MCF 10A (cell line): ENCODE measurements at places on chromosomes 12 and 14. TPM values are rescaled to one million over a fixed set of nuclear protein-coding genes. Genes with fewer than 3 reads are reported as not detected.

Gene TRPV4
- total RNA-seq, result 0.09 and 0.15 TPM in 2 replicates

Gene OR6C65
- not detected in 2 replicates for total RNA-seq

Gene SLC17A8
- not detected in 2 replicates for total RNA-seq

Gene CEBPE
- total RNA-seq, result not detected in 2 replicates

Gene IRF2BPL
- 22.1 and 26.0 TPM in 2 replicates for total RNA-seq

Gene PPP4R4
- 0.66 and 0.91 TPM in 2 replicates for total RNA-seq

Gene SMOC1
- 22.9 and 23.6 TPM in 2 replicates for total RNA-seq

Gene HOXC13
- 5.3 and 6.0 TPM in 2 replicates for total RNA-seq

Gene HSPB8
- total RNA-seq, result 0.23 and 0.27 TPM in 2 replicates

Gene POTEG
- not detected in 2 replicates for total RNA-seq

Gene SPIC
- not detected in 2 replicates for total RNA-seq

Gene MAPK1IP1L
- total RNA-seq, result 118 and 123 TPM in 2 replicates

Gene RNASE1
- not detected in 2 replicates for total RNA-seq

Gene ACSS3
- not detected in 2 replicates for total RNA-seq

Gene ALKBH2
- total RNA-seq, result 38.9 and 48.9 TPM in 2 replicates

Gene KRT6C
- total RNA-seq, result 0.19 and 0.44 TPM in 2 replicates

Gene POTEM
- not detected in 2 replicates for total RNA-seq

Gene SERPINA9
- not detected in 2 replicates for total RNA-seq

Gene SLC25A21
- total RNA-seq, result 1.1 and 1.4 TPM in 2 replicates

Gene SLC16A7
- total RNA-seq, result 28.4 and 32.6 TPM in 2 replicates

Gene JPH4
- total RNA-seq, result not detected in 2 replicates

Gene ASCL1
- not detected in 2 replicates for total RNA-seq

Gene SERPINA12
- not detected in 2 replicates for total RNA-seq

Gene CD163L1
- 2.1 and 3.5 TPM in 2 replicates for total RNA-seq

Gene CACNA1C
- total RNA-seq, result not detected in 2 replicates

Gene HHIPL1
- total RNA-seq, result 0.10 TPM in 1 of 2 replicates, not detected in the other

Gene AQP6
- total RNA-seq, result not detected in 2 replicates

Gene STON2
- total RNA-seq, result 20.9 and 23.5 TPM in 2 replicates

Gene FAM181A
- not detected in 2 replicates for total RNA-seq

Gene CABP1
- not detected in 2 replicates for total RNA-seq

Gene FAM90A1
- total RNA-seq, result not detected in 2 replicates

Gene DCAF4
- 27.9 and 39.4 TPM in 2 replicates for total RNA-seq

Gene SIX4
- total RNA-seq, result 12.9 and 13.6 TPM in 2 replicates

Gene ACOT6
- total RNA-seq, result not detected in 2 replicates

Gene COCH
- 0.23 TPM in 1 of 2 replicates, not detected in the other for total RNA-seq

Gene COX8C
- total RNA-seq, result not detected in 2 replicates

Gene CATSPERB
- 0.71 and 1.1 TPM in 2 replicates for total RNA-seq

Gene ANKRD33
- total RNA-seq, result not detected in 2 replicates

Gene CSRNP2
- 41.4 and 46.3 TPM in 2 replicates for total RNA-seq

Gene TSPAN19
- 0.63 and 1.1 TPM in 2 replicates for total RNA-seq

Gene ANP32D
- total RNA-seq, result not detected in 2 replicates

Gene SSTR1
- total RNA-seq, result 0.29 and 0.33 TPM in 2 replicates

Gene FOXN4
- total RNA-seq, result not detected in 2 replicates

Gene RPGRIP1
- total RNA-seq, result not detected in 2 replicates

Gene C12orf76
- 7.3 and 13.4 TPM in 2 replicates for total RNA-seq

Gene DTX1
- total RNA-seq, result not detected in 2 replicates

Gene TSPAN8
- total RNA-seq, result not detected in 2 replicates

Gene TMEM229B
- total RNA-seq, result 0.17 and 0.37 TPM in 2 replicates

Gene RDH16
- total RNA-seq, result 0.10 and 0.16 TPM in 2 replicates

Gene SIRT4
- total RNA-seq, result 0.61 TPM in 1 of 2 replicates, not detected in the other

Gene ITGA7
- total RNA-seq, result 2.1 and 3.0 TPM in 2 replicates

Gene STXBP6
- not detected in 2 replicates for total RNA-seq

Gene GNS
- total RNA-seq, result 54.7 and 60.8 TPM in 2 replicates

Gene KLHL33
- 0.14 TPM in 1 of 2 replicates, not detected in the other for total RNA-seq

Gene STAB2
- total RNA-seq, result not detected in 2 replicates

Gene TMEM233
- not detected in 2 replicates for total RNA-seq

Gene CLEC2A
- not detected in 2 replicates for total RNA-seq

Gene ERP27
- total RNA-seq, result not detected in 2 replicates
